ENCODE measurements at places on chromosomes 4 and X.

DNA sequence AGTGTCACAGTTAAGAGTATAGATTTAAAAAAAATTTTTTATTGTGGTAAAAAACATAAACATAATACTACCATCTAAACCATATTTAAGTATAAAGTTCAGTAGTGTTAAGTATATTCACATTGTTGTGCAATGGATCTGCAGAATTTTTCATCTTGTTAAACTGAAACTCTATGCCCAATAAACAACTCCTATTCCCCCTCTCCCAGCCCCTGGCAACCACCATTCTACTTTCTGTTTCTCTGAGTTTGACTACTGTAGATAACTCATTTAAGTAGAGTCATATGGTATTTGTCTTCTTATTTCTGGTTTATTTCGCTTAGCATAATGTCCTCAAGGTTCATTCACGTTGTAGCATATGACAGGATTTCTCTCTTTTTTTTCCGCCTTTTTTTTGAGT, 112.4 kb downstream of the PTTG2 start:
- no peak for DNase-seq

DNA sequence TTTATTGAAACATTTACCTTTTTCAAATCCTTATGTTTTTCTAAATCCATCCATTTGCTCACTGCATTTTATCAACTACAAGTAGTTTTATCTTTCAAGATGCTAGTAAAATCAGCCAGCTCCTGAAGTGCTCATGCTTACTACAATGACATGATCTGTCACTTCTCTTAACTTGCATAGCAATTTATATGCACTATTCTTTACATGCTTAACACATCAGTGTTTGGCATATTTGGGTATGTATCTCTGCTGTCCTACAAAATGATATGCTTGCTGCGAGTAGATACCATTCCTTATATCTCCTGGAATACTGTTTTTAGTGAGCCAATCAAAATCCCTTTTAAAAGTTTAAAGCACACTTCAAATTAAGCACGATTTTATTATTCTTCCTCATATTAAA, 2726.8 kb downstream of the PCDH7 start:
- no peak for DNase-seq

GRCh38 chr4:179664430-179665027, 2222.3 kb upstream of the AGA start:
- no peak for DNase-seq

DNA sequence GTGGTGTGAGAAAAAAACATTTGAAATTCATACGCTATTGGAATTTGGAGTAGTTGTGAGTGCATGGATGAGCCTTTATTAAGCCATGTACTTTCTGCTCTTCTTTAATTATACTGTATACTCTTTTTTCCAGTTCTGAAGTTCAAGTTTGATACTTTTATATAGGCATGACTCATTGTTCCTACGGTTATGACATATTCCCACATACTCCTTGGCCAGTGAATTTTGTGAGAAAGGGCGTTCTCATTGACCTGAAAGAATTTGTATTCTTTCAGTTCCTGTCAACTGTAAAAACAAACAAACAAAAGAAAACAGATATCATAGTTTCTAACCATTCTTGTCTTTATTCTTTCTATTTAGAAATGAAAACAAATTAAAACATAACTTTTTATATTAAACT, 407.3 kb downstream of the MAPK10 start:
- no peak for DNase-seq

- no peak for DNase-seq
Measured at GRCh38 chr4:47372561-47372960, 90.9 kb downstream of the COMMD8 start.

DNA sequence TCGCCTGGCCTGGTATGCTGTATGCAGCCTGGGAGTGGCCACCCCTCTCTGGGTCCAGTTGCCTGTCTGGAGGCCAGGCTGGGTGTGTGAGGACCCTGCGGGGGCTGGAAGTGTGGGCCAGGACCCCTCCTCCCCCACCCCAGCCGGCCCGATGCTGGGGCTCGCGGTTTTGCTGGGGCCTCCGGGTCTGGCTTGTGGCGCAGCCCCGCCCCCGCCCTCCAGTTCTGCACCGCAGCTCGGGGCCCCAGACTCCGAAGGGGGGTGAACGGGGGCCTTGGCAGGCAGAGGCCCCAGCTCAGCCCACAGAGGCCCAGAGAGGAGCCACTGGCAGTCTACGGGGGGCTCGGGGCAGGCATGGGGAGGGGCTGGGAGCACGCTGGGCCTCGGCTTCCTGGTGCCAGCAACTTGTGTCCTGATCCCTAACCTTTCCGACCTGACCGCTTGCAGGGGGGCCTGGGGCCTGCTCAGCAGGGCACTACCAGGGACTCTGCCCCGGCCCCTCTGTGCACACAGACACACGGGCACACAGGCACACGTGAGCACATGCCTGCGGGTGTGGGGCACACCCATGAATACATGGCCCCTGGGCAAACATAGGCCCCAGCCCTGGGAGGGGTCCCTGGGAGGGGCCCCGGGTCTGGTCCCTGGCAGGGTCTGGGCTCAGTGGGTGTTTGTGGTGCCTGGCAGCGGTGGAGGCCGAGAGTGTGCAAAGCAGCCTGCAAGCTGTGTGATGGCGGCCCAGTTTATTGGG, 21.4 kb upstream of the FGFR3 start:
- no peak for DNase-seq

- DNase-seq, result no peak
Measured at GRCh38 chr4:182749667-182750167, 167.5 kb downstream of the DCTD start.

- DNase-seq, result no peak
Measured at GRCh38 chr4:110009550-110009949, 96.9 kb downstream of the EGF start.

GRCh38 chr4:142801966-142802365, 44.1 kb downstream of the INPP4B start:
- no peak for DNase-seq

DNA sequence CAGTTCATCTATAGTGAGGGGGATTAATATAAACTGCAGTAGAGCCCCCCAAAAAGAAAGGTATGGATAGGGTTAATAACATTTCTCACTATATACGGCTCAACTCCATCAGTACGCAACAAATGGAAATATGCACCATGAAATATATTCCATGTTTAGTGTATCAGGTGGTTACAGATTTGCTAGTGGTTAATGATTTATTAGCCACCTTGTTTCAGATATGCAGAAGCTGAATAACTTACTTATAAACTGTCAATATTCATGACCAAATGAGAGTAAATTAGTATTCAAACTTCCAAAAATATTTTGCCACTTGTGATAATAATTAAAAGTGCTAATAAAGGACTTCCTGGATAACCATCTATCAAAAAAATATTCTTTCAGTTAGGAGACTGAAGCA, 14.8 kb downstream of the AMTN start:
- DNase-seq, result no peak

- DNase-seq, result peak; percentile 38
Measured at GRCh38 chrX:132489578-132490419, 961 bp upstream of the MBNL3 start.

DNA sequence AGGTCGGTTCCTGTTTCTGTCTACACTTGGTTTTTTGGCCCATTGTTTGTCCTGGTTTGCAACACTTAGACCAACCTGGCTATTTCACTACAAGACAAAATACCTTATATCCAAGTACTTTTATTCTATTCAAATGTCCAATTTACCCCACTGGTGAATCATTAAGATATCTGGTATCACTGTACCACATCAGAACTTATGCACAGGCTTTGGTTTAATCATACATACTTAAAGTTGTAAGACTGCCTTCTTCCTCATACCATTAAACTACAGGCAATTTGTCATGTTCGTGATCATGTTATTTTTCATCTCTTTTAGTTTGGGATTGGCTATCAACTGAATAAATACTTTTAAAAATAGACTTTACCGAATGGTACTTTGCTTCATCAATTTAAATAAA, 53.0 kb upstream of the ATOH1 start:
- no peak for DNase-seq

DNA sequence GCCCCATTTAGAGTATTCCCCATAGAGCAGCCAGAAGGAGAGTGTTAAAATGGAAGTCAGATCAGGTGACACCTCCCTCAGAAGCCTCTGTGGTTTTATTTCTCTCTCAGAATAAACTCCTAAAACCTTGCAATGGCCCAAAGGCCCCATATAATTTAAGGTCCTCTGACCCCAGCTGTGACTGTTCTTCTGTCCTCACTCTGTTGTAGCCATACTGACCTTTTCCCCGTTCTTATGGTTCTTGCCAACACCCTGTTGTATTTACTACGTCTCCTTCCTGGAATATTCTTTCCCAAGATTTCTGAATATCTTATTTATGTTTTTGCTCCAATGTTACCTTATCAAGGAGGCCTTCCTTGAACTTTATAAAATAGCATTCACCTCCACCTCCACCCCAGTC, 18.0 kb downstream of the ADH7 start:
- no peak for DNase-seq

- DNase-seq, result no peak
Measured at GRCh38 chrX:23332101-23332887, 2.4 kb upstream of the PTCHD1 start.

GRCh38 chrX:78024349-78025059, 55.1 kb upstream of the PGAM4 start:
- no peak for DNase-seq

GRCh38 chrX:68999931-69000330, 165.3 kb downstream of the PJA1 start:
- no peak for DNase-seq

GRCh38 chrX:15336023-15336413, 695 bp upstream of the PIGA start:
- DNase-seq, result peak; percentile 41

- DNase-seq, result no peak
Measured at GRCh38 chr4:62161446-62161845, 961.3 kb downstream of the ADGRL3 start.

GRCh38 chrX:24099394-24099793, 44.6 kb downstream of the EIF2S3 start:
- no peak for DNase-seq

DNA sequence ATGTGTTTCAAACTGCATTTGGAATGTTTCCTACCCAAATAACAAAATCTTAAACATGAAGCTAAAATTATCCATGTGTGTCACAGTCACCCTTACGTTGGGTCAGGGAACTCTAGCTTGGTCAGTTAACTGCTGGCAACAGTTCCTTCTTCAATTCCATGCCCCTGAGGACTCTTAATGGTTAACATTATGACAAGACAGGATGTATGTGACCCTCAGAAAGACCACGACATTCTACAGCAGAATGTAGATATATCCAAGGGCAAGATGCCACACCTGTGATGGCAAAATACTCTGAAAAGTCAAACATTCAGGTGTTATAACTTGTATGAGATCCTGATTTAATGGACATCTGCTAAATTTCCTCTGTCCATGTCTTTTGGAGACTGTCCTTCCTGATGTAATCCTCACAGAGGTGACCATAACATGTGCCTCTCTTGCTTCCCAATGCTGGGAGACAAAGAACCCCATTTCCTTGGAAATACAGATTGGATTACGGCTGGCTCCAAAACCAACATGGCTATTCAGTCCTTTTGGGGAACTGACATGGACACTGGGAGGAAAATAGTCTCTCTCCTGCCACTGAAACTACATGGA, 39.1 kb downstream of the YTHDC1 start:
- DNase-seq, result no peak

DNA sequence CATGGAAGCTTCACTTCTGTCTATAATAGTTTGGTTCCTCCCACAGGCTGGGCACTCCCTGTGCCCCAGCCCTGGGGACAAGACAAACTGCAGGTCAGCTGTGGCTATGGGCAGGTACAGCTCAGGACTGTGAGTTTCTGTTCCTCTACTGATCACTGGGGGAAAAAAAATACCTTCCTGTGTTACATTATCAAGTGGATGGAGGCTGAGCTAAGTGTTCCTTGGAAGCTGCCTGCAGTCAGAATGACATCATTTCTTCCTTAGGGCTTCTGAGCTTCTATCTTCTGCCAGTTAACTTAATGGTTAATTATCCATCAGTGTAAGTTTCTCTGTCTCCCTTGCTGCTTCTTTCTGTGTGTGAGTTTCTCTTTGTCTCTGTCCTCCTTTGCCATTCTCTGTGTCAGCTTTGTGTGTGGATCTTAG, 4.6 kb downstream of the RAB33A start:
- no peak for DNase-seq

DNA sequence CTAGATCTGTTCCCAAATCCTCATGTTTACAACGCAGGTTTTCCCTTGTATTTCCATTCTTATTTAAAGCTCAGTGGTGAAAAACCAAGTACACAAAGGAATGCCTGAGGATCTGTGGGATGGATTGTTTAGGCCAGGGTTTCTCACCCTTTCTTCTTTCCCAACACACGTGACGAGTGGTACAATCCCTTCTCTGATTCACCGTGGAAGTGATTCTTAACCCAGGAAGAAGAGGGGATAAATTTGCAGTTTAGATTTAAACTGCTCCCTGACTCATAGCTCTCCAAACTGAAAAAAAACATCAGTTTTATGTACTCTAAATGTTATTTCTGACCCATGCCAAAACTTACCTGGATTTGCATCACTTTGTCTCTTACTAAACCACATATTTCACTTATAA, 17.0 kb downstream of the PAQR3 start:
- DNase-seq, result no peak
